Mammary epithelial cell (primary cell): ENCODE measurements at places on chromosomes 5 and 9. TPM values are rescaled to one million over a fixed set of nuclear protein-coding genes. Genes with fewer than 3 reads are reported as not detected.

GRCh38 chr9:129289131-129289731, 111.2 kb upstream of the IER5L start:
- DNase-seq, result no peak

FST gene
- 488 and 507 TPM in 2 replicates for total RNA-seq

- DNase-seq, result no peak
Measured at GRCh38 chr5:168413596-168413995, 72.7 kb upstream of the RARS1 start.

- no peak for DNase-seq
Measured at GRCh38 chr9:121551985-121552753, 52.5 kb upstream of the GGTA1 start.

EXOSC2 gene
- total RNA-seq, result 37.6 and 41.3 TPM in 2 replicates

DNA sequence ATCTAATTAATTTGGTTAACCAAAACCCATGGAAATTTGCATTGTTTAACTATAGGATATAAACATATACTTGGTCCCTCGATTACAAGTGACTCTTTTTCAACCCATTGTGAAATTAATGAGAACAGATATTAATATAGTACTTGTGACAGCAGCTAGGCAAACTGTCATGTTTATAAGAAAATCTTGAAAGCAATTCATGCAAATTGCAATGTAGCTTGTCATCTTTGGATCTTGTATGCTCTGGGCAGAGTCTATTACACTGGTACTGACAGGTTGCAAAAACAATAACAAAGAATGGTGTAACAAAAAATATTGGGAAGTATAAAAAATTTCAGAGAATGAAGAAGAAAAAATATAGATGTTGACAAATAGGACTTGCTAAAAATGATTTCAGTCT, 941.0 kb downstream of the DNAH5 start:
- DNase-seq, result no peak

- DNase-seq, result no peak
Measured at GRCh38 chr9:115649991-115650472, 503.6 kb upstream of the PAPPA start.

TRIO gene
- total RNA-seq, result 219 TPM

DNA sequence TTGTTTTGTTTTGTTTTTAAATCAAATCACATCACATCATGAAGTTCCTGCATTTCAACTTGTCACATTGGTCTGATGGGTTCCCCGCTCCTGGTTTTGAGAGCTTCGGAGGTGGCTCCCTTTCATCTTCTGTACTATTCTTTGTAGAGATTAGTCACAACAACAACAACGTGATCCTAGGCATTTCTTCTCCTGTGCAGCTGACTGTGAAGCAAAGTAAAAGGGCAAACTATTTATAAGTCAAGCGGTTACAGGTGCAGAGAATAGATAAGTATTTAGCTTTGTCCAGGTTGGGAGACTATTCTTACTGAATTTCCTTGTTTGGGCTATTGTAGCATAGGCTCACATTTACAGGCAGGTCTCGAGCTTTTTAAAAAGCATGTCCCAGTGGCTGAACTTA, 197.7 kb upstream of the CDKN2B start:
- DNase-seq, result no peak

GRCh38 chr9:6640268-6641051, 5.1 kb downstream of the GLDC start:
- no peak for DNase-seq

- peak; percentile 34 for DNase-seq
Measured at GRCh38 chr9:4197548-4197947, 102.3 kb downstream of the GLIS3 start.

- DNase-seq, result no peak
Measured at GRCh38 chr9:129230302-129230701, 52.2 kb upstream of the IER5L start.

DNA sequence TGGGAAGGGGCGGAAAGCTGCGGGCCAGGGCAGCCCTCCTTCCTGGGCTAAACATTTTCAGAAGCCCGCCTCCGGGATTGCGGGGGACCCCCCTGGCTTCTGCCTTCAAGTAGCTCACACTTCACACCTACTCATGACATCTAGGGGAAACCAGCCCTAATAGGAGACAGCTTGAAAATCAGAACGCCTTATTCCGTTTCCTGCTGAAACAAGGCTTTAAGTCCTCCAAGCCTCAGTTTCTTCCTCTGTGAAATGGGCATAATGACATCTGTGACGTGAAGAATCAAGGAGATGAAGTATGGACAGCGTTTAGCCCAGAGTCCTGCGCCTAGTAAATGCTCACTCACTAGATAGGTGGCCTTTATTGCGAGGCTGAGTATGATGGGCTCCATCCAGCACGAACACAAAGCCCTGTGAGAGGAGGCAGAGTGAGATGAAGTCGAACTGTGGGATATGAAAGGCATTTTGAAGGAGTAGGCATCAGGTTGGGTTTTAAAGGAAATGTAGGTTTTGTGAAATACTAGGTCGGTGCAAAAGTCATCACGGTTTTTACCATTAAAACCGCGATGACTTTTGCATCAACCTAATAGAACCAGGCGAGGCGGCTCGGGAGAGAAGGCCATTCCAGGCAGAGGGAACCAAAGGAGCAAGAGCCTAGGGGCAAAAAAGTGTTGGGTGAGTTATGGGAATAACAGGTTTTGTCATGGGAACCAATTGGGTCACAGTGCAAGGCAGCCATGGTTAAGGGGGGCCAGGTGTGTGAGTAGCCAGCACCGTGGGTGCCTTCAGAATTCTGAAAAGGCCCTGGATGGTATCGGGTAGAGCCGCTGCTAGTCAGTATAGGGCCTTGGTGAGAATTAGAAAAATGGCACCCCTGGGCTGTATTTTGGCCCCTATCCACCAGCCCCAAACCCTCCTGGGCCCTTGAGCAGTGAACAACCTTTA, 1.0 kb upstream of the TSC1 start:
- no peak for DNase-seq

ZNF462 gene
- total RNA-seq, result 43.7 and 43.9 TPM in 2 replicates

GRCh38 chr5:115709585-115709984, 83.7 kb upstream of the TMED7 start:
- no peak for DNase-seq

CDH9 gene
- not detected in 2 replicates for total RNA-seq

MACIR gene
- total RNA-seq, result 7.5 TPM

DNA sequence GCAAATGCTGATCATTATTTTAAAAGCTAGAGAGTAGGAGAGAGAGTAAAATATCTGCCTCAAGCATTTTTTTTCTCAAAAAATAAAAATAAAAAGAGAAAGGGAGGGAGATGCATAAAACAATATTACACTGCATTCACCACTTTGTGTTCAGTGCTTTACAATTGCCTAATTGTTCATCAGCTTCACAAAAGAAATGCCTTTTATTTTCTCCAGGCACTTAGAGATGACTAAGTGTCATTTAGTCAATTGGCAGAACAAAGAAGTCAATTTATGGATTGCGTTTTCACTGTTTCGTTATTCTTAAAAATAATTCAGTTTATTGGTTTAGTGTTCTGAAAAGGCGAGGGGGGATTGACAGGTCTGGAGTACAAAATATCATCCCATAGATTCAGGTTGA, 232.5 kb upstream of the CCNH start:
- DNase-seq, result peak; percentile 6

GRCh38 chr5:78594021-78594420, 54.6 kb downstream of the LHFPL2 start:
- DNase-seq, result no peak

GLRA1 gene
- not detected in 2 replicates for total RNA-seq

SHISAL2B gene
- total RNA-seq, result not detected in 2 replicates

DNA sequence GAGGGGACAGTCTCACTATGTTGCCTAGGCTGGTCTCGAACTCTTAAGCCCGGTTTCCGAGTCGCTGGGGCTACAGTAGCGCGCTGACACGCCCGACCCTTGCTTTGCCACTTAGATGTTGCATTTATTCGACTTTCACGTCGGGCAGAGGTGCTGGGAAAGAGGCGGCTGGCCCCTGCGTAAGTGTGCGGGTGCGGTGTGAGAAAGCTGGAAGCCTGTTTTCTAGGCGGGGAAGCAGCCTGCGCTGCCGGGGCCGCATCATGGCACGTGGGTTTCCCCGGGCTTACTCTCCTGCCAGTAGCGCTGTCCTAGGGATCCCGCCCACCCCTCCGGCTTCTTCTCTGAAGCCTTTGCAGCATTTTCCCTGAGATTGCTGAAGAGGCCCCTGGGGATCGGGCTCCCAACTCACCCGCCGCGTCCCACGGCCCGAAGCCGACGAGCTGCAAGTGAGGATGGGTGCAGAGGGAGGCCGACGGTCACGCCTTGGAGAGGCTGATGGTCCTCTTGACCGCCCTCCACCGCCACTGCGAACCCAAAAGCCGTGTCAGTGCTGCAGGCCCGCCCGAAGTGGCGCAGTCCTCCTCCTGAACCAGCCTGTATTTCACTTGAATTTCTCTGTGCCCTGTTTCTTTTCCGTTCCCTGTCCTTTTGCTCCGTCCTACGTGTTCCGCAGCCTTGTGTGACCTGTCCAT, 5.8 kb upstream of the TRIM41 start:
- peak; percentile 58 for DNase-seq

- DNase-seq, result no peak
Measured at GRCh38 chr9:86941197-86941596, 6.1 kb downstream of the GAS1 start.

- DNase-seq, result peak; percentile 47
Measured at GRCh38 chr9:35905051-35905781, 786 bp upstream of the HRCT1 start.

GRCh38 chr9:126398403-126399058, 71.9 kb downstream of the MVB12B start:
- peak; percentile 46 for DNase-seq

GRCh38 chr9:93303258-93303771, 119.4 kb downstream of the WNK2 start:
- no peak for DNase-seq

GLDC gene
- 0.33 TPM for total RNA-seq

CCDC152 gene
- total RNA-seq, result not detected in 2 replicates

CERCAM gene
- total RNA-seq, result 65.2 and 84.5 TPM in 2 replicates

GRCh38 chr5:5628866-5629606, 206.6 kb downstream of the ICE1 start:
- no peak for DNase-seq

DNA sequence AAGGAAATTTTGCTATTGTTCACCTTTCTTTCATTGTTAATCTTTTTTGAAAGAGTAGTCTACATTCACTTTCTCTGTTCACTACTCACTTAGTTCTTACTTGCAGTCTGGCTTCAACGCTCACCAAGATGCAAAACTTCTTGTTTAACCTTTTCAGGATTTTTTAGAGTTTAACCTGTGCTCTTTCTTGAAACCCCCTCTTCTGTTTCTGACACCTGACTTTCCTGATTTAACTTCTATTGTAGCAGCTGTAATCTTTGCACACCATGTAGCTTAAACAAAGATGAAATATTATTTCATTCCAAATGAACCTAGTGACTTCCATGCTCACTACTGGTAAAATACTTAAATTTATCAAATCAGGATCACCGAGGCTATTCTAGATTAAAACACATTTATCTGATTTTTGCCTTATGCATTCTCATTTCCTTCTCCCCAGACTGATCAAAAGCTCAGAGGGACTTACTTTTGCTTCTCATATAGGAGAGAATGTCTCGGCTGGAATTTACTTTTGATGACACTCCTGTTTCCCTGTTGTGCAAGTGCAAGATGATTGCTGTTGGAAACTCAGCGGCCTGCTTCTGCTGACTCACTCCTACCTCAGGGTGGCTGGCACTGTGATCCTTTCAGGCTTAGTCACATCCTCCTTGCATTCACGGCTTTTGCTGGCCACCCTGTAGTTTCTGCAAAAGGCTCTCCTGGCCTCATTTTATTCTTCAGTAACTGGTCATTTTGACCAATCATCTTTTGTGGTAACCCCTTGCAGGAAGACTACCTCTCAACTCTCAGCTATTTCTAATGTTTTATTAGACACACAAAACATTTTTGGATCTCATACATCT, 109.3 kb upstream of the IFNE start:
- DNase-seq, result peak; percentile 97

- no peak for DNase-seq
Measured at GRCh38 chr5:179872828-179873575, 14.4 kb upstream of the MRNIP start.

- no peak for DNase-seq
Measured at GRCh38 chr5:139649082-139649991, 1.2 kb downstream of the CXXC5 start.

GRCh38 chr9:81622471-81623255, 66.7 kb downstream of the TLE1 start:
- DNase-seq, result no peak
